Upper lobe of right lung (tissue), 1 donor: ENCODE measurements at places on chromosomes 2 and 18. TPM values are rescaled to one million over a fixed set of nuclear protein-coding genes. Genes with fewer than 3 reads are reported as not detected.

The UGT1A1 gene
- total RNA-seq, result not detected

GRCh38 chr2:27308359-27308881, at the start of gene UCN:
UCN (minus strand) TSS chr2:27308445; CDS start chr2:27307895, 550 bp downstream.
- H3K4me1 ChIP-seq, result peaks cover 20% of the 10 kb centered on the region
- peaks cover 37% of the 10 kb centered on the region for H3K27me3 ChIP-seq
- no peak within 1 kb of the TSS for H3K4me3 ChIP-seq
- no peak within 1 kb of the TSS for H3K27ac ChIP-seq
- DNase-seq, result no peak
- H3K36me3 ChIP-seq, result peaks cover 14% of the 10 kb centered on the region

The SCN9A gene
- total RNA-seq, result 10.5 TPM

The KCNK3 gene
- 25.4 TPM for total RNA-seq

DNA sequence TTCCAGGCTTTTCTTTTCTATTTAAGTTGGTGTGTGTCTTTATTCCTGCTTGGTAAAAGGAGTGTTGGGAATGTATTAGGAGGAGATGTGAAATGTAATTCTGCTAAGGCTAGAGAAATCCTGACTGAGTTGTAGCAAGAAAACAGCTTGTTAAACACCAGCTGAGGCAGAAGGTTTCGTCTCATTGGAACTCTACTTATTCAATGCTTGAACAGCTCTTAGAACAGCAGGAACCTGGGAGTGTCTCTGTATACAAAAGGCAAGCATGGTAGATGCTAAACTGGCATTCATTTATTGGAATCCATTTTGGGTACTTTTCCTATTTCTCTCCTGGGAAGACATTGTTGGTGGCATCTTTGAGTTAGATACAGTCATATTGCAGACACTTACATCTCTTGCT, 280.9 kb downstream of the HRH4 start:
- no peaks in the 10 kb centered on the region for H3K27me3 ChIP-seq
- H3K36me3 ChIP-seq, result no peaks in the 10 kb centered on the region
- DNase-seq, result no peak
- no peak overlapping the region for H3K27ac ChIP-seq
- H3K4me3 ChIP-seq, result no peak overlapping the region

GRCh38 chr18:58491113-58491696, 137.7 kb downstream of the ALPK2 start:
- peaks cover 9% of the 10 kb centered on the region for H3K4me1 ChIP-seq
- no peak for DNase-seq
- H3K4me3 ChIP-seq, result no peak overlapping the region
- peaks cover 7% of the 10 kb centered on the region for H3K27me3 ChIP-seq
- no peak overlapping the region for H3K27ac ChIP-seq

The LIMS3 gene
- 3.1 TPM for total RNA-seq

The COLEC12 gene
- total RNA-seq, result 55.2 TPM

- no peak overlapping the region for H3K27ac ChIP-seq
- DNase-seq, result no peak
- H3K4me3 ChIP-seq, result no peak overlapping the region
- no peaks in the 10 kb centered on the region for H3K4me1 ChIP-seq
- no peaks in the 10 kb centered on the region for H3K27me3 ChIP-seq
These were observed 775.3 kb downstream of the CPS1 start for GRCh38 chr2:211331736-211332135.

DNA sequence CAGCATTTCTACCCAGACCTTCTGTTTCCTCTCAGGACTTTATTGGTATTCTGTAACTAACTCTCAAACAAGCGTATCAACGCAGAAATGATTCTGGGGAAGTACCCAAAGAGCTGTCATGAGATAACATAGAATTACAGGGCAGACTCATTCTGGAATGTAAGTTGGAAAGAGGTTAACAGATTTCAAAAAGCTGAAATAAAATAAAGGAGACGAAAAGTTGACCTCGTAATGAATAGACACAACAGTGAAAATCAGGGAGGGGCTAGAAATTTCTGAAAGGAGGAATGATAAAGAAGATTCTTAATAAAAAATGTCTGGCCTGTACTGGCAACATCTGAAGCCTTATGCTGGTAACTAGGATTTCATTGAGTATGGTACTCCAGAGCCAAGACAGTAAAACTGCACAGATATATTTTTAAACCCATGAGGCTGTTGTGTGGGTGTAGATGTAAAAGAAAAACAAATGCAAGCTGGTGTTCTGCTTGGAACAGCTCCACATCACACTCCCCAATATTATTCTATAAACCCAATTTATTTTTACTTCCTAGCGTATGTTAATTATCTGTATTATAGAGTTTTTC, 23.9 kb downstream of the RBMS1 start:
- peaks cover 43% of the 10 kb centered on the region for H3K4me1 ChIP-seq
- no peak overlapping the region for H3K4me3 ChIP-seq
- H3K27me3 ChIP-seq, result no peaks in the 10 kb centered on the region
- H3K27ac ChIP-seq, result no peak overlapping the region
- H3K36me3 ChIP-seq, result no peaks in the 10 kb centered on the region

DNA sequence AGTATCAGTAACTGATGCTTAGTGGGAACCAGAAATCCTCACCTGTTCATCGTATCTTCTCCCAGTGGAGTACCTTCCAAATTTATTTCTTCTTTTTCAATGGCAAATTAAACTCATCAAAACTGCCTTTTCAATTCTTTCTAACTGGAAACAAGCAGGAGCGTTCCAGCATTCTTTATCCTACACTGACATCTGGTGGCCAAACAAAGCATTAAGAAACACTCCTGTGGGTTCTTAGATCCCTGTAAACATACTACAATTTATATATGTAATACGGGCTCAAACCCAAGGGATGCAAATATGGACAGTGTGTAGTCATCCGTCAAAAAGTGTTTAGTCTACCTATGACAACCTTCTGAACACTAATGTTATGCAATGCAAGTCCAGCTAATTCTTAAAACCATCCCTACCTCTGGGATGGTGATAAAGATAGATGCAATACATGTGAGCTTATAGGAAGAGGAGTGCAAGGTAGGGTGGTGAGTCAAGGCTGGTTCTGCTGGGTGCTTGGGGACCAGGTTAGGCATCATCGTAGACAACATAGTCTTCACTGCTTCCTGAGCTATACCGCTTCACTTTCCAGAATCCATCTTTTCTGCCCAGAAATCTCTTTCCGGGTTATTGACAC, 375.0 kb downstream of the CTNNA2 start:
- no peak for DNase-seq
- H3K36me3 ChIP-seq, result no peaks in the 10 kb centered on the region
- no peaks in the 10 kb centered on the region for H3K27me3 ChIP-seq
- H3K4me1 ChIP-seq, result no peaks in the 10 kb centered on the region
- no peak overlapping the region for H3K4me3 ChIP-seq
- H3K27ac ChIP-seq, result no peak overlapping the region

DNA sequence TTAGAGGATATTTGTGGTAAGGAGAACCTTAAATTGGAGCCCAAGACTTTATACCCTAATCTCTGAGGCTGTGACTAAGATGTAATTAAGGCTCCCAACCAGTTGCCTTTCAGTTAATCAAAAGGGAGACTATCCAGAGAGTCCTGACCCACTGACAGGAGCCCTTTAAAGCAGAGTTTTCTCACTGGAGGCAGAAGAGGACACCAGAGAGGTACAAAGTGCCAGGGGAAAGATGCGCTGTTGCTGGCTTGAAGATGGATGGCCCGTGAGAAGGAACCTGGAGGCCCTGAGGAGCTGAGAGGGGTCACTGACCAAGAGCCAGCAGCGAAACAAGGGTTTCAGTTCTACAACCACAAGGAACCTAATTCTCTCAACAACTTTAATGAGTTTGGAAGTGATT, 137.3 kb downstream of the TMEM131 start:
- DNase-seq, result no peak
- no peak overlapping the region for H3K27ac ChIP-seq
- H3K4me3 ChIP-seq, result no peak overlapping the region
- H3K36me3 ChIP-seq, result no peaks in the 10 kb centered on the region

DNA sequence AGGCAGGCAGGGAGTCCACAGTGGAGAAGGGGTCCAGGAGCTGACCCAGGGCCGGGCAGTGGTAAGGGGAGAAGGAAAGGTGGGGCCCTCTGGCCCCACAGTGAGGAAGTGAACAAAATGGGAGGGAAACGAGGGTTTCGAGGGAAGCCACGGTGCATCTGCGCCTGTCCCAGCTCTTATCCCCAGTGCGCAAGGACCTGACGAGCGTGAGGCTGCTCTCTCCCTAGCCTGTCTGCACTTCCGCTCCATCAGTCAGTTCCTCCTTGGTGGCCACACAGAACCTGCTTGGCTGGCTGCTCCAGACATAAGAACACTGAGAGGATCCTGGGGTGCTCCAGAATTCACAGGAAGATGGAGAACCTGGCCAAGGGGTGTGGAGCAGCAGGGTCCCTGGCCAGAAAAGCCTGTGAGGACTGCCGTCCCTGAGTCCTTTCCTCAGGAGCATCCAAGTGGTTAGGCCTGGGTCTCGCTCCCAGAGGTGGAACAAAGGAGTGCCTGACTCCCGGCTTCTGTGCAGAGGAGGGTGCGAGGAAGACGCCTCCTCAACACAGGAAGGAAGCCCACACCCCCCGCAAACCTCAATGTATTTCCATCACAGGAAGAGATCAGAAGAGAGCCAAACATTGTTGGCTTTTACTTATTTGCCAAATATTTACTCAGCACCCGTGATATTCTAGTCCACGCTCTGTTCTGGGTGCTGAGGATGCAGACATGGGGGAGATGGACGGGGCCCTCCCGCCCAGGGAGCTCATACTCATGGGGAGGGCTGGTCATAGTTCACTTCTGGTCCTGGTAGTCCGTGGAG, 43.7 kb upstream of the SEMA4C start:
- peaks cover 32% of the 10 kb centered on the region for H3K4me1 ChIP-seq
- H3K4me3 ChIP-seq, result no peak overlapping the region
- no peaks in the 10 kb centered on the region for H3K36me3 ChIP-seq
- no peaks in the 10 kb centered on the region for H3K27me3 ChIP-seq
- H3K27ac ChIP-seq, result no peak overlapping the region

The IL37 gene
- total RNA-seq, result not detected

DNA sequence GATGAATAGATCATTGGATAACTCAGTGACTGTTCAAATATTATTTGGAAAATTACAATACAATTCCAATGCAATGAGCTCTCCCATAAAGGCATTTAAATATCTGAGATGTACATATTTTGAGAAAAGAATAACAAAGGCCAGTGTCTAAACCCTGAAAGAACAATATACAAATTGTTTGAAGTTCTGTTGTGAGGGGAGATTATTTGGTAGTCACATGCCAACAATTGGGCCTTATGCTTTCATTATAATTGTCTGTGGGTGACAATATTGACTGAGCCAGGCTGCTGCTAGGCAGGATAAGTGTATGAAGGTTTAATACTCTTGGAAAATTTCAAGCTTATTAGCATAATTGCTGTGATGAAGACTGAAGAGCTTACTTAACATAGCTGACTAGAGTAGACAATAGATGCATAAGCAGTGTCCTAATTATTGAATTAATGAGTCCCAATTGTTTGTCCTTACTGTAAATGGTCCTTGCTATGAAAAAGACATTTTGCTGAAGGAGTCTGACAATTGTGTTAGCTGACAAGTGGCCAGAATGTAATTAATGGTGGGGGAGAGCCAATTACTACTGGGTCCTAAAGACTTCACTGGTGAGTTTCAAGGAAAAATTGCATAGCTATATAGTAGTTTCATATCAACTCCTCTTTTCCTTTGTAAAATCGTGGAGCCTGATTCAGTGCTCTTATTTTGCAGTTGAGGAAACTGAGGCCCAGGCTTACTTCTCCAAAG, 5.0 kb upstream of the SMAD2 start:
- no peak overlapping the region for H3K27ac ChIP-seq
- H3K4me3 ChIP-seq, result no peak overlapping the region

DNA sequence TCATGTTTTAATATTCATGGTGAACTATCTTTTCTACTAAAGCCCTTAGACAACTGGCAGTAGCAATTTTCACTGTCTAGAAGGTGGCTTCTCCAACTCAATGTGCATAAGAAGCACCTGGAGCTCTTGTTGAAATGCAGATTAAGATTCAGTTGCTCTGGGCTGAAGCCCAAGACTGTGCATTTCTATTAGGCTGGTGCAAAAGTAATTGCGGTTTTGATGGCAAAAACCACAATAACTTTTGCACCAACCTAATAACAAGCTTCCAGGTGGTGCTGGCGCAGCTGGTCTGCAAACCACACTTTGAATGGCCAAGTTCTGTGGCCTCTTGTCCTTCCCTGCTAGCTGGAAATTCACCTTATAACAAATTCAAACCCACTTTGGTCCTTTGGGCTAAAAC, 26.7 kb upstream of the VPS54 start:
- no peaks in the 10 kb centered on the region for H3K27me3 ChIP-seq
- no peak for DNase-seq

DNA sequence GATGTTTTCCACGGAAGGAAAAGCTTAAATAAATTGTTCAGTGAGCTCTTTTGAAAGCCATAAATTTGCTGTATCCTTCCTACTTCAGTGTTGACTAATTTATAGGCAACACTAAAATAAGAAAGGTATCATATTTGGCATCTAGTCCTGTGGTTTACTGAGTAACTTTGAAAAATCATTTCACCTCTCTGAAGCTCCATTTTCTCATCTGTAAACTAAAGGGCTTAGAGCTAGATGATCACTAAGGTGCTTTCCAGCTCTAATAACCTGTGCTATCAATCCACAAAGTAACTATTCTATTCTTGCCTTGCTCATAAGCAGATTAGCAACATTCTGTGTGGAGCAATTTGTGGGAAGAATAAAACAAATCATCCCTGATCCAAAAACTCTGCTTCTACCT, 3.6 kb upstream of the MYOM1 start:
- no peaks in the 10 kb centered on the region for H3K4me1 ChIP-seq
- no peaks in the 10 kb centered on the region for H3K36me3 ChIP-seq
- H3K4me3 ChIP-seq, result no peak overlapping the region
- H3K27ac ChIP-seq, result no peak overlapping the region

DNA sequence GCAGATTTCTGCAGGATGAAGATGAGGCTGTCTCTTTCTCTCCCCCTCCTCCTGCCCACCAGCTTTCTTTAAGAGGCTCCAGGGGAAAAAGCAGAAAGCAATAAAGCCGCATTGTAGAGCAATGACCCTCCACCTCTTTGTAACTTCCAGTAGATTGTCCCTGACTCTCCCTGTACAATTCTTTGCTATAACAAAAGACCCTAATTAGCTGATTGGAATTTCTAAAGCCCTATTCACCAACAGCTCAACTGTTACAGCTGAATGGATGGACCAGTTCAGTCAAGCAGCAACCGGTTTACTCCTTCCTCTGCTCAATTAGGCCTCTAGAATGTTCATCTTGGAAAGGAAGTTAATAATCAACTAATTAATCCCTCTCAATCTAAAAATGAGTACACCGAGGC, 301.0 kb downstream of the STK39 start:
- no peaks in the 10 kb centered on the region for H3K36me3 ChIP-seq
- no peak overlapping the region for H3K27ac ChIP-seq
- no peaks in the 10 kb centered on the region for H3K4me1 ChIP-seq
- H3K4me3 ChIP-seq, result no peak overlapping the region
- H3K27me3 ChIP-seq, result no peaks in the 10 kb centered on the region

The MOCOS gene
- 5.0 TPM for total RNA-seq

GRCh38 chr18:40751186-40751585, 1203.8 kb upstream of the PIK3C3 start:
- no peaks in the 10 kb centered on the region for H3K4me1 ChIP-seq
- H3K36me3 ChIP-seq, result no peaks in the 10 kb centered on the region
- DNase-seq, result no peak
- no peaks in the 10 kb centered on the region for H3K27me3 ChIP-seq
